Cortex of kidney (tissue), 1 donor: ENCODE measurements at places on chromosomes 4 and X.

DNA sequence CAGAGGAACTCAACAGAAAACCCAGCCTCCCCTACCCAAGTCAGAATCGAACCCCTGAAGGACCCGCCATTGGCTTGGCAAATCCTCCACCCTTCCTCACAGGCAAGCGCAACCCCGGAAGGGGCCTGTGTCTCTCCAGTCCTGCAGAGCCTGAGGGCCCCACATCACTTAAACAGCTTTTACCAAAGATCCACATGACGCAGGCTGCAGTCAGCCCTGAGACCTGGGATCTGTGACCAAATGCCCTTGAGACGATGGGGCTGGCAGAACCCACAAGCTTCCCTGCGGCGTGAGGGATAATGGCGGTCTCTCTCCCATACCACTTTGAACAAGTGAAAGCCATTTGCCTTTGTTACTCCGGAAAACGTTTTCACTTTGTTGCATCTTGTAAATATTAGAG lies 54.9 kb downstream of the ACOX3 start:
- no peak for DNase-seq

DNA sequence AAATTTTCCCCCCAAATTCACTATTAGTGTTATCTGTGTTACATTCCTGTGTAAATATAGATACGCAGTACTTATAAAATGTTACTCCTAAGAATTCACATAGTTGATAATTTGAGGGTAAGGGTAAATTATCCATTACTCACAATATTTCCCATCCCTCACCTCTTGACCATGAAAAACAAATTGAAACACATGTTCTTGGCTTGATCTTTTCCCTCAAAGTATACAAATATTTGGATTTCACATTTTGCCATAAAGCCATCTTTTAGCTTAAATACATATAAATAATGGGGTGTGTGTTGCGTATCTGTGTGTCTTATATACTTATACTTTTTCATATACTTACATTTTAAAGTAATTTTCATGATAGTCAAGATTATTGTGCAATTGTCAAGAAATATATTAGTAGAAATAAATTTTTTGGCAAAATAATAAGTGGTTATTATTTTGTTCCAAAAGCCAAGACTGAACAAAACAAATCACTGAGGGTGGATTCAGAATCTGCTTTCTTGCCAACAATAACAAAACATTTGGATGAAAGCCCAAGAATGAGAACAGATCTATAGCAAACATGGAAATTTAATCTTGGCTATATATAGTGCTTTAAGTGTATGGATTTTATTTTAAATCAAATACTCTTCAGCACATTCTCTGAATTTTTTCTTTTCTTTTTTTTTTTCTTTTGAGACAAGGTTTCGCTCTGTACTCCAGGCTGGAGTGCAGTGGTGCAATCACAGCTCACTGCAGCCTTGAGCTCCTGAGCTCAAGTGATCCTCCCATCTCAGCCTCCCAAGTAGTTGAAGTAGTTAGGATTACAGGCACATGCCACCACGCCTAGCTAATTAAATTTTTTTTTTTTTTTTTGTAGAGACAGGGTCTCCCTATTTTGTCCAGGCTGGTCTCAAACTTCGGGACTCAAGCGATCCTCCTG lies 48.5 kb upstream of the PRSS48 start:
- no peak for DNase-seq

- DNase-seq: no peak
Measured at GRCh38 chr4:151671541-151672059, 89.2 kb downstream of the GATB start.

DNA sequence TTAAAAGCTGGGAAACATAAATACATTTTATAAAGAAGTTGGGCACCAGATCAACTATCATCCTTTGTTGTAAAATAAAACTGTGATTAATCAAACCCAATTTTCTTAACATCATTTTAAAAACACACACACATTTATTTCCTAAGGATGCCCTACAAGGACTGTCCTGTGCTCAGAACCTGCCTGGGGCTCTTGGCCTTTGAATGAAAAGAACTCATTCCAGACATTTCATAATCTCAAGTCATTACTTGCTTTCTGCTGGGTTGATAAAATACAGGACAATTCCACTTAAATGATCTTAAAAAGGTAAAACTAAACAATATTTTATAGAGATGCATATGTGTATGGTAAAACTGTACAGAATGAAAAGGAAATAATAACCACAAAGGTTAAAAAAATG lies 2.8 kb downstream of the SH3D19 start:
- no peak for DNase-seq

- no peak for DNase-seq
Measured at GRCh38 chr4:45409536-45409935, 683.2 kb upstream of the GNPDA2 start.

DNA sequence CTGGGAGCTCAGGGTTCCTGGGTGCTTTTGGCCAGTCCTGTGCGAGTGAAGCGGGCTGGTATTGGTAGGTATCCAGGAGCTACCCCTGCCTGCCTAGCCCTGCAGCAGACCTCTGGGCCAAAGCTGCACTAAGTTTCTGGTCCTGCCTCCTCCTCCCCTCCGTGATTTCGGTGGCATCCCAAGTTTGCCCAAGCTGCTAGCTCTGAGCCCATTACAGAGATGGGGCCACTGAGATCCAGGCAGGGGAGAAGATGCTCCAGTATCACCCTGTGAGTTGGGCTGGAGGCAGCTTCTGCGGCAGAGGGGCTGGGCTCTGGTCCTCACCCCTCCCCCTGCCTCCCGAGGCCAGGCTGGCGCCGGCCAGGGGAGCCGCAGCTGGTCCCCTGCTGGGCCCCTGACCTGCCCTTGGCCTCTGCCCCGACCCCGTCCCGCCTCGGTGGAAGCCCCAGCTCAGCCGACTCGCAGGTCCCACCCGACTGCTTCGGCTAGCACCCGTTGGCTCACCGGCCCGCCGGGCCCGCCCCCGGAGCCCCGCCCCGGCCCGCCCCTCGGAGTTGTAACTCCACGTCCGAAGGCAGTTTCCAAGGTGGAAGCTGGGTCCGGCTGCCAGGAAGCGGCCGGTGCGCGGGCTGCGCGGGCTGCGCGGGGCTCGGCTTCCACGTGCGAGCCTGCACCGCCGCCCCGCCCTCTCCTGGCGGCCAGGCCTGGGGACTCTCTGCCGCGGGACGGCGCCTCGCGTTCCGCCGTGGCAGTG lies at the start of gene DUSP9:
DUSP9 (plus strand) TSS at position 584 of the 754 bp plus-strand sequence. CDS start 751 bp downstream, outside the sequence.
- no peak for DNase-seq

- no peak for DNase-seq
Measured at GRCh38 chr4:109559625-109559982, 442 bp upstream of the MCUB start.

- DNase-seq: no peak
Measured at GRCh38 chr4:156771171-156771837, 200.3 kb downstream of the PDGFC start.

DNA sequence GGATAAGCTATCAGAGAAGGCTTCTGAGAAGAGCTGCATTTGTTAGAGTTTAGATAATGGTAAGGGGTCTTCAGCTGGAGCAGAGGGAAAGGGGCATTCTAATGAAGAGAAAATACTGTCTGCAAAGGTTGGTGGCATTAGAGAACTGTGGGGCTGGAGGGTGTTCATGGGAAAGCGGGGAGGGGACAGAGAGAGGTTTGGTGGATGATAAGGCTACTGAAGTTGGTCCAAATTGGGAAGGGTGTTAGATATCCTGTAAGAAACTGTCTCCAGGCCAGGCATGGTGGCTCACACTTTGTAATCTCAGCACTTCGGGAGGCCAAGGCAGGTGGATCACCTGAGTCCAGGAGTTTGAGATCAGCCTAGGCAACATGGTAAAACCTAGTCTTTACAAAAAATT lies 59.9 kb downstream of the AFF1 start:
- DNase-seq: no peak

- DNase-seq: no peak
Measured at GRCh38 chrX:150663073-150663472, 30.1 kb upstream of the MTMR1 start.

GRCh38 chr4:121877041-121877773 lies 6.9 kb upstream of the BBS7 start:
- no peak for DNase-seq

- no peak for DNase-seq
Measured at GRCh38 chr4:121182296-121182695, 18.2 kb upstream of the TNIP3 start.

- DNase-seq: no peak
Measured at GRCh38 chrX:24371391-24371972, 11.0 kb downstream of the SUPT20HL1 start.

DNA sequence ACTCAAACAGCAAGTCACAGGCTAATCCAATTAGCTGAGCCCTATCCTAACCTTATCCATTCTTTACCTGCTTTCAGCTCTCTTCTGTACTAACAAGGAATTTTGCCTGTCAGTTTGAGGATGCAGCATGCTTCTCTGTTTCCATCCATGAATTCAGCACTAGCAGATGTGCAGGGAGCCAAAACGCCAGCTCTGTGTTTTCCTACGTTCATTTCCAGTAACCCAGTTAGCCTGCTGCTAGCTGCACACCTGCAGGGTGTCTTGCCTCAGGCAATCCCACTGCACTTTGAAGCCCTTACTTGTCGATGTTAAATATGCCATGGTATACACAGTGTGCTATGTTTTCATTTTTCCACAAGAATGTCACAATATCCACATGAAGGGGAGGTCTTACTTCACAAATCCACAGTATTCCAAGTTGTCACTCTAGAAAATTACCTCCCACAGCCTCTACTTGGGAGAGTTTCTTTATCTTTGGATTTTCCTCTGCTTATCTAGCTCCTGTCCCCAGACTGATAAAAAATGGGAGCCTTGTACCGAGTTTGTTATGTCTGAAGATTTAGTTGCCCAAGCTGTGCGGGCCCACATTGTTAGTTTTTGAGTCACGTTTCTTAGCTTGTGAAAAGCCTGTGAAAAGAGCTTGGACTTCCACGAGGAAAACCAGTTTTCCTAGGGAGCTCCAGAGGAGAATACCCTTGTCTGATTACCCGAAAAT lies 127.6 kb upstream of the HHIP start:
- no peak for DNase-seq

DNA sequence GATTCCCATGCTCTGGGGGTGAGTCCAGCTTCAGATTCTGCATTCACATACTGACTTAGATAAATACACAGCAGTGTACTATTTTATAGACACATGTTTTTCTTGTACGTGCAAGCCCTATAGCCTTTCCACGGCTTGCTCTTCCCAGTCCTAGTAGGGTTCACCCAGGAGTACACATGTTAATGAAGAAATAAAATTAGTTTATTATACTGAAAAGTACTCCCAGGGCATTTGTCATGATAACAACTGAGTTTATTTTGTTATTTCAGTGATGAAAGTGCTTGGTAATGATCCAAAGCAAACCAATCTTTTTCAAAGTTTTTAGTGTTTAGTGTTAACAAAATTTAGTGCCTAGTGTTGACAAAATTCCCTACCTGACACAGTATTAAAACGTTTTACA lies 21.3 kb downstream of the MAPK10 start:
- DNase-seq: no peak

- no peak for DNase-seq
Measured at GRCh38 chr4:8120501-8120900, 38.1 kb downstream of the ABLIM2 start.

DNA sequence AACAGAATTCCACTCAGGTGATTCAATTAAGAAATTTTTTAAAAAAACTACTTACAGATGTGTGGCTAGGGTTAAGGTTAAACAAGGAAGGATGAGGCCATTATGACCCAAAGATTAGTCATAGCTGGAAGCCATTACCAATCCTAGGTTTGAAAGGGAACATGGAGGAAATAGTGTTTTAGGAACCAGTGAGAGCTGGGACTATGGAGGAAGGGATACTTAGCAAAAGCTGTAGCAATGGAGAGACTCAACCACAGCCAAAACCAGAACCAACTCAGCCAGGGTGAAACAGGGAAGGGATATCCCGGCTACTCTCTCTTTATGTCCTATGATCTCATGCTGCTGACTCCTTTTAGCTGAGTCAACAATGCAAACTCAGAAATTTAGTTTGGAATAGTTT lies 148.6 kb upstream of the CNKSR2 start:
- DNase-seq: no peak

DNA sequence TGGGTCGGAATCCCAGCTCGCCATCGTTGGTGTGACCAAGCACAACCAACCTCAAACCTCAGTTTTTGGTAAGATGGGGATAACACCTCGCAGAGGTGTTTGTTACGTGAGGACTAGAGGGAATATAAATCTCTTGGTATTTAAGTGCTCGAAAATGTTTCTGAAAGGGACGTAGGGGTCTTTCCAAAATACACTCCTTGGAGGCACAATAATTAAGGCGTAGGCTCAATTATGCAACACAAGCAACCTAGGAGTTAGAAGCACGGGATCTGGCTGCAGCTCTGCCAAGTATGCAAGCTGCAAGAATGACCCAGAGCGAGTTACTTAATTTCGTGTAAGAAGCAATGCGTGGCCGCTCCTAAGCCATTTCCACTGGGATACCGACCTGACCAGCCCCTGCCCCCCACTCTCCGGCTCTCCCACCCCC lies 552 bp downstream of the ADH5 start:
- no peak for DNase-seq

DNA sequence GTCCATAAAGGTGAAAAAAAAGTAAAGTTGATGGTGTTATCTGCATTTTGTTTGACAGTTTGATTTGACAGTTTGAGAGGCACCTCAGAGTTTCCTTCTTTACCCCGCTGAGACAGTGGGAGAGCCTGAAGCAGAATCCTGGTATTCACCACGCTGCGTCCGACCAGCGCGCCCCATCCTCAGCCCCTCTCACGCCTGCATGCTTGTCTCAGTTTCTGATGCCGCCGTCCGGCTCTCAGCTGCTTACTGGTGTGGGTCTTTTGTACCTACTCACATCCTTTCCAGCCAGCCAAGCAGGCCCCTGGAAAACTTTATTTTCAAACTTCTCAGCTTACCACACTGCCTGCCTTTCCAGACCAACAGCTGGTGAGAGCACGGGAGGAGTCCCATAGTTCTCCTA lies 175.2 kb downstream of the DCLK2 start:
- no peak for DNase-seq
